ENCODE measurements at places on chromosomes 11 and 22.
A peak's percentile ranks its signal among the peaks of the same experiment; 100 is the strongest.

GRCh38 chr11:100726680-100727079 is 39.6 kb downstream of the ARHGAP42 start:
- DNase-seq, result no peak

GRCh38 chr11:72497731-72498130 is 63.4 kb upstream of the CLPB start:
- DNase-seq, result no peak

- DNase-seq, result no peak
These were observed 119.6 kb downstream of the NAV2 start for GRCh38 chr11:19832086-19832750.

DNA sequence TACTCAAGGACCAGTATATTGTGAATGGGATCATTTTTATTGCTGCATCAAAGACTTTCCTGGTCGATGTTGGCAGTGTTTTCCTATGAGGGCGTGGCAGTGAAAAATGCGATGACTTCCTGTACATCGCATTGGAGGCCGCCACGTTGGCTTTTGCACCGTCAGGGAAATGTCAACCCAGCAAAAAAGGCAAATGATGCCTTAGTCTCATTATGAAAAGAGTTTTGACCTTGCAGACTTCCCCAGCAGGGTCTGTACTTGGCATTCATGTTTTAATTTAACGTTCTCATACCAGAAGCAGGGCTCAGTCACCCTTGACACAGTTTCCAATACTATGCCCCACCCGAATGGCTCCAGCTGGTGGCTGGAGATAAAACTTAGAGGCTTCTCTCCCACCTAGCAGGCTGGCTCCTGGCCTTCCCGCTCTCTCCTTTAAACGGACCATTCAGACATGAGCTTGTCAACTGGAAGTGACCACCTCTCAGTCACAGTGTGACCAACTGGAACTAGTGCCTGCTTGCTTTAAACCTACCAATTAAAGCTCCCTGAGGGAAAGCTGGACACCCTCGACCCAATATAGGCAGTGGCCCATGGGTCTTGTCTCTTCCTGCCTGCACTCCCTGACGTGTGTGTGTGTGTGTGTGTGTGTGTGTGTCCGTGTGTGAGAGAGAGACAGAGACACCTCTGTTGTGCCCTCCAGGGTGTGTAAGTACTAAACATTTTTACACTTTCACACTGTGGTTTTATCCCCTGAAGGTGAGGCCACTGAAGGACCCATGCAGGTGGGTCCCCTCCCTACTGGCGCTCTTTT is 8.7 kb upstream of the GDPD5 start:
- DNase-seq, result no peak

GRCh38 chr22:28332410-28332809 is 347.2 kb downstream of the TTC28 start:
- no peak for DNase-seq

DNA sequence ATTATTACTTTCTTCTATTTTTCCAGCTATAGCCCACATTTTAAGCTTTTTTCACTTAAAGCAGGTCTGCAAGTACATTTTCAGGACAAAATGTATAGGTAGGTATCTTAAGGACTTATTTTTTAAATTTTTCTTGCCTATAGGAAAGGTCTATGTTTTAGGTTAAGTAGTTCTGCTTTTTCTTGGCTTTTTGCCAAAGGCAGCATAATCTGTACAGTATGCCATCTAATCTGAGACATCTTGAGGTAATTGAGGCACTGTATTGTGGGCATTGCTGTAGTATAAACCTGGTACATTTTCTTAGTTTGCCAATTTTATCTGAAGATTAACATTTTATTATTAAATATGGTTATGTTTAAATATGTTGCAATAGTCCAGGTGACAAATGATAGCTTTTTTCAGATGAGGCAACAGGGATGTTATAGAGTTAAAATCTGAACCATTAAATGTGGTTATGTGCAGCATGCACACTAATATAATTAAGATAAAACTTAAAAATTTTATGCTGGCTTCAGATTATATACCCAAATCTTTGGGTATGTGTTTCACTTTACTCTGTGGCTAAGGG is 42.9 kb downstream of the QSER1 start:
- peak; percentile 3 for DNase-seq

All from suppressor macrophage treated with lipopolysaccharide for 1 hour (primary cell).